ENCODE measurements at places on chromosomes 16 and 17.

DNA sequence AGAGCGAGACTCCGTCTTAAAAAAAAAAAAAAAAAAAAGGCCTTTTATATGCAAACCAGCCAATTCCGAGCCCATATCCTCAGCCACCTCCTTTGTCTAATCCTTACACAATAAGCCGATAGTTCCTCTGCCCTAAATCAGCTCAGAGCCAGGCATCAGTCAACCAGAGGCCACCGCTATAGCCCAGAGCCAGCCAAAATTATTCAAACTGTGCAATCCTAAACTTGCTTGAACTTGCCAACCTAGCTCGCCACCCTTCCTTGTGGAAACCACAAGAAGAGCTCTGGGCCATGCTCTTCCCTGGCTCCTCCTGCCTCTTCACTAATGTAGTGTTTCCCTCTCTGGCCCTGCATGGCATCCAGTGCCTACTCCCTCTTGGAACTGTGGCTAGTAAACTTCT lies 17.7 kb downstream of the ITGAL start:
- DNase-seq: no peak

DNA sequence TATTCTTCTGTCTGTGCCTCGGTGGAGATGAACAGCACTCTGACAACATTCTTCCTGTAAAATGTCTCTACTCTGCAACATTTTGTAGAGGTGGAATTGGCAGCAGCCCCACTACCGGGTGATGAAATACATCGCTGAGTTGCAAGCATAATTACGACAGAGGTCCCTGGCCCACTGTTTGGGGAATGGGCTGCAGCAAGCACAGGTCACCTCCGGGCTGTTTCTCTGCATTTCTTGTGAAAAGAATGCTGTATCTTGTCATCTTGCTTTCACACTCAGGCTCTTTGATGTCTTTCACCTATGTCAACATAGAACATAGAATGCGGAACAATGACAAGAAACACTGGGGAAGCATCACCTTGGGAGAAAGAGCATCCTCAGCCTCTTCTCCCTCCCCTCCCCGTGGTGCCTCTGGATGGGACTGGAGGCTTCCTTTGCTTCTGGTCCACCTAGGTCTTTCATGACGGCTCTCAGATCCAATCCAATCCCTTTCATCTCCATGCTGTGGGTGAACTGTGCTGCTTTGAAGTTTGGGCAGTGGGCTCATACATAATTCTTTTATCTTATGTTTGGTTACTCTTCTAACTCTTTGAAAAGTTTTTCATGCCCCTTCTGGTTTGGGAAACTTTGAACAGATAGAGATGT lies 265.0 kb downstream of the PHKB start:
- DNase-seq: no peak

DNA sequence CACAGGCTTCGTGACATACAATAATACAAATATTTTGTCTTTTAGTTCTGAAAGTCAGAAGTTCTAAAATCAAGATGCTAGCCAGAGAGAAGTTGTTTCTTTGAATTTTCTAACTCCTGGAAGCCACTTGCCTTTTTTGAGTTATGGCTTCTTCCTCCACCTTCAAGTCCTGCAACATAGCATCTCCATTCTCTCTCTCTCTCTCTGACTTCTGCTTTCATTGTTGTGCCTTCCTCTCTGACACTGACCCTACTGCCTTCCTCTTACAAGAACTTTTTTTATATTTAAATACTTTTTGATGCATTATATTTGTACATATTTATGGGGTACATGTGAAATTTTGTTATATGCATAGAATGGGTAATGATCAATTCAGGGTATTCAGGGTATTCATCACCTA lies 205.9 kb downstream of the MAP2K6 start:
- no peak for DNase-seq

GRCh38 chr17:48330421-48330820 lies 99.6 kb downstream of the SKAP1 start:
- DNase-seq: no peak

DNA sequence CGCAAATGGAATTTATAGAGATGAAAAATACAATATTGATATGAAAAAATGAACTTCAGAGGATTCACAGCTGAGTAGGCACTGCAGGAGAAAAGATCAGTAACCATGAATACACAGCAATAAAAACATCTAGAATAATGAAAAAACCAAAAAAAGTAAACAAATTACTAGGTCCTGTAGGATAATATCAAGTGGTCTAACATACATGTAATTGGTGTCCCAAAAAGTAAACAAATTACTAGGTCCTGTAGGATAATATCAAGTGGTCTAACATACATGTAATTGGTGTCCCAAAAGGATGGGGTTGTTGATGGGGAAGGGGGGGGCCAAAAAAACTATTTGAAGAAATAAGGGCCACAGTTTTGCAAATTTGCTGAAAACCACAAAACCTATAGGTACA lies 43.4 kb downstream of the ZNF18 start:
- no peak for DNase-seq

DNA sequence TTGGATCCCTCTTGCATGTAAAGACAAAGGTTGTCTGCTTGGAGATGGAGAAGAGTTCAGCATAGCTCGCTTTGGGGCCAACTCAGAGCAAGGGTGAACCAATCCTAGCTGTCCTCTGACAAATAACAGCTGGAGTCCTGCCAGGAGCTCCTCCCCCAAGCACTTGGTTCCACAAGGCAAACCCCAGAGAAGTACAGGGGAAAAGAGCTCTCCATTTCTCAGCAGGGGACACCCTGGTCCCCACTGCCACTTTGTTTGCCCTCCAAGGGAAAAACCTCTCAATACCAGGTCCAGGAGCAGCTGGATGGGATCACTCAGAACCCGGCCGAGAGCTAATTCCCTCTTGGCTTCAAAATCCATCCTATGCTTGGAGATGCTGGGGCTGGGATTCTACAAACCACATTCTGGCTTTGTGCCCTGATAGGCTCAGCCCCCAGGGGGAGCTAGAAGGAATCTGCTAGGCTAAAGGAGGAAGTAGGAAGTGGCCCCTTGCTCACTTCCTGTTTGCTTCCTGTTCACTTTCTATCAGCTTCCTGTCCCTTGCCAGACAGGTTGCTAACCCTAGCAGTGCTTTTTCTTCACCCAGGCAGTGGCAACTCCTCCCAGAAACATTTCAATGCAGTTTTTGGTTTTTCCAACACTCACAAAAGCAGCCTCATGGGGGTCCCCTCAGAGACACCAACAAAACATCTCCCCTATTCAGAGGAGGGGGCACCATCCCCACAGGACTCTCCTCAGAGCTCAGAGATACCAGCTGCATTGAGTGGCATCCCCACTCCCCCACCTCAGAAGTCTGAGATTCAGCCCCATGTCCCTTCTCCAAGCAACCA lies 30.7 kb downstream of the CDRT4 start:
- DNase-seq: peak; percentile 76

GRCh38 chr16:73043828-73044467 lies 4.0 kb downstream of the ZFHX3 start:
- no peak for DNase-seq

GRCh38 chr16:79757968-79758367 lies 157.4 kb upstream of the MAF start:
- DNase-seq: no peak

- DNase-seq: no peak
Measured at GRCh38 chr17:75737133-75737962, 16.1 kb downstream of the ITGB4 start.

GRCh38 chr17:17341452-17341851 lies 38.3 kb downstream of the NT5M start:
- DNase-seq: no peak

DNA sequence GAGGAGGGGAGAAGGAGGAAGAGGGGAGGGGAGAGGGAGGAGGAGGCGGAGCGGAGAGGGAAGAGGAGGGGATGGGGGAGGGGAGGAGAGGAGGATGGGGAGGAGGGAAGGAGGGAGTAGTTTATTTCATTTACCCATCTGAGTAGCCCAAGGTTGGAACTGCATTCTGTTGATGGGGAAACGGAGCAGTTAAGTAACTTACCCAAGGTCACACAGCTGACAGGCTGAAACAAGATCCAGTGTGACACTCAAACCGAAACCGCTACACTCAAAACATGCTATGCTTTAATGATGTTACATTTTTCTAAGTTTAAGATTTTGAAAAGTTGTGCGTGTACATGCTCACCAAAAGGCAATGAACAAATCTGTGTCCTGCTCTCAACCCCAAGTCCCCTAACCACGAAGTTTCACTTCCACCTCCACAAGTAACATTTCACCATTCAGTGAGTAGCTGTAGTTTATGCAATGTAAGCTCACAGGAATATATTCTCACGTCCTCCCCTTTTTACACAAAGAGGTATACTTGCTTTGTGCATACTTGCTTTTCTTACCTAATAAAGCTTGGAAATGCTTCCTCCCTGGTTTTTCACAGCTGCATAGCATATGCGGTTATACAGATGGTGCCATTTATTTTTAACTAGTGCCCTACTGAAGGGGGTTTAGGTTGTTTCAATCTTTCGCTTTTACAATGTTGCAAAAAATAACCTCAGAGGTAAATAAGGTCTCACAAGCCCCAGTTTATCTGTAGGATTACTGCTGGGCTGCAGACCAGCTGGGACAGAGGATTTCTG lies 275.3 kb downstream of the PARN start:
- DNase-seq: peak; percentile 53

DNA sequence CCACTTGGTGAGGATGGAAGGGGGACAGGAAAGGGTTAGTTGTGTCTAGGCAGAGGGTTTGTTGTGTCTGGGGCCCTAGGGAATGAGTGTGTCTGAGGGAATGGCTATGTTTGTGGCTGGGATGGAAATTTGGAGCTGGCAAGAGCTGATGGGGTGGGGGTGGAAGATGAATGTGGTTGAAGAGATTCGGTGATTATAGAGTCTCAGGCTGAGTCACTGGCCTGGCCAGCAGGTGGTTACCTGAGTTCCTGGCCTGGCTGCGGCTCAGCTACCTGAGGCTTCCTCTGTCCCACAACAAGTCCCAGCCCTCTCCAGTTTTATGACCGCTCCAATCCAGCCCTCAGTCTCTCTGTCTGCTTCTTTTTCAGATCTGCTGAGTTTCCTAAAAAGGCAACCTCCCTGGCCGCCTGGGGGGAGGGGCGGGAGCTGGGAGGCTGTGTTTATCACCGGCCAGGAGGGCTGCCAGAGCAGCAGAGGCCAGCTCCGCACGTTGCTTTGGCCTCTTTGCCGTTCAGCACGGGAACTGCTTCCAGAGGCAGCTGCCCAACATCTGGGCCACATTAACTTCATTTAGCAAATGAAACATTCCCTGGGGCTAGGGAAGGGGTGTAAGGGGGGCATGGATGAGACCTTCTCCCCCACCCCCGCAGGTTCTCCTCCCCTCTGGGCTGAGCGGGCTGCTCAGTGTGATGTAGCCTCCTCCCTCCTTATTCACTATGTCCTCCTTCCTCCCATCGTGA lies 21.8 kb downstream of the ITGB3 start:
- DNase-seq: peak; percentile 92

DNA sequence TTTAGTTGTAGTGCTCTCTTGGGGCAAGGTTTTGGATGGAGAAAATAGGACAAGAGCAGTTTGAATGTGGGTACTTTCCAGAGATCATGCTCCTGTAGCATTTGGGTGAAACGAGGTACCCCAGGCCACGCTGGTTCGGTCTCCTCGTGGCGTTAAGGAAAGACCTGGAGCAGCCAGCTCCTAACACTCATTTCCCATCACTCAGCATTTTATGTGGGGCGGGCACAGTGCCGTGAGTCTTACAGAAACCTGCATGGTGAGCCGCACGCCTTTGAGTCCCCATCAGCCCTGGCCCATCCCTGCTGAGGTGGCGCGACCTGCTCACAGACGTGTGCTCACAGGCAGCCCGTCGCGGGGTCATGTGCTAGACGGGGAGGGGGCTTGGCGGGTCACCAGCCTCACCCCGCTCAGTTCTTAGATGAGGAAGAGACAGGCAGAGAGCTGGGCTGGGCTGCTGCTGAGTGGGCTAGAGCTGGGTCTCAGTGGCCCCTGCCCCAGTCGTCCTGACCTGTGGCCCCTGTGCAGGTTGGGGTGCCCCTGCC lies 37.3 kb downstream of the TBCD start:
- DNase-seq: no peak

DNA sequence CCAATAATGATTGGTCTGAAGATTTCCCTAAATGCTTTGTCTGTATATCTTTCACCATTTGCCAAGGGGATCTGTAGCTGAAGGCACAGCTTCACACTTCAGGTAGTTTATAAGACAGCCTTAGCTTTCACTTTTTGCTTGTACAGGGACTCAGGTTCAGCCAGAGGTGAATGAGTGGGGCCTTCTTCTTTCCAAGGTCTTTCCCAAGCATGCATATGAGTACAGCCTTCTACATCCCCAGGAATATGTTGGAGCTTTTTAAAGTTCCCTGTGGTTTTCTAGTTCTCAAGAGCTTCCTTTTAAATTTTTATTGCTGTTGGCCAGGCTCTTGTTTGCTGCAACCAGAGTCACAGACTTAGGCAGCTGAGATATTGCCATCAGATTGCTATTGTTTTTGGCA lies 17.9 kb upstream of the SPDYE4 start:
- DNase-seq: no peak

- DNase-seq: no peak
Measured at GRCh38 chr16:8600144-8600775, 9.9 kb upstream of the TMEM114 start.

- no peak for DNase-seq
Measured at GRCh38 chr16:15581127-15581815, 61.7 kb downstream of the MARF1 start.

- peak; percentile 81 for DNase-seq
Measured at GRCh38 chr17:73952480-73953205, 250.8 kb upstream of the RPL38 start.

DNA sequence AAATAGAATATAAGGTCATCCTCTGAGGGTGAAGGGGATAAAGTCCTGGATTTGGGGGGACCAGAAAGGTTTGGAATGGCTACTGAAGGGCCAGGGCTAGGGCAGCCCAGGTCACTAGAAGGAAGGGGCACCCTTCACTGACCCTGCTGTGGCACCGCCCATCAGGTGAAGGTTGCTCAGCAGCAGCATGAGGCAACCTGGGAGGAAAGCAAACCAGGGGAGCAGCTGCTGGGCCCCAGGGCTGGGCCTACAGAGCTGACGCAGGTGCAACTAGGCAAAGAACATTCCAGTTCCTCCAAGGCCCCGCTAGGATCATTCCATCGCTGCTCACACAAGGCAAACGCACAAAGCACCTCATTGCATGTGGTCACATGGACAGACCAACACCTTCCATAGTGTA lies 3.4 kb upstream of the HSBP1 start:
- DNase-seq: peak; percentile 54

DNA sequence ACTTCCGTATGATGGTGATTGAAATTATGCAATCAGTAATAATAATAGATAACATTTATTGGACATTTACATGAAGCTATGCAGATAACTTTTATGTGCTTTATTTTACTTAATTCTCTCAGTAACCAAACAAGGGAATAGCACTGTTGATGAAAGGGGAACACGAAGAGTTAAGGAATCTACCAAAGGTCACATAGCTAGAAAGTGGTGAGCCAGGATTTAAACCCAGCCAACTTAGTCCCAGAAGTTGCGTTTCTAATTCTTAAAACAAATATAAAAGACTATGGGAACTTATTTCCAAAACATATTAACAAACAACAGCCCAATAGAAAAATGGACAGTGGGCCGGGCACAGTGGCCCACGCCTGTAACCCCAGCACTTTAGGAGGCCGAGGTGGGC lies 9.7 kb downstream of the SPNS3 start:
- DNase-seq: no peak

Data from stomach (tissue), 19 donors.